ENCODE measurements at places on chromosomes 13 and 19.
A peak's percentile ranks its signal among the peaks of the same experiment; 100 is the strongest.

- no peak for DNase-seq
These were observed 206.3 kb downstream of the FOXO1 start for GRCh38 chr13:40460116-40460515.

DNA sequence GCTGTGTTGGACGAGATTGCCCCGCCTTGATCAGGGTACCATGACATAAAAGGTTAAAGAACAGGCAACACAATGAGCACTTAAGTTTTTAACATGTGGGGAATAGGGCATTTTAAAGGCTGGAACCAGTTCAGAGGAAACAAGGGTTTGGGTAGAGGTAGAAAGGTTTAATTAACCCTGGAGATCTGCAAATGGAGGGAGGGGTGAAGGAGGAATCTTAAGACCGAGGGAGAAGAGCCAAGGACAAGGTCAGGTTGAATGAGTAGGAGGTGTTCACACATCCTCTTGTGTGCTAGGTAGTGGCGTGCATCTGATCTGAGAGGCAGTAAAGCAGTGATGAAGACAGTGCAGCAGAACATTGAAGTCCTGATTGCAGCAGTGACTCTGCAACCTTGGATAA lies 28.5 kb downstream of the SKA3 start:
- no peak for DNase-seq

DNA sequence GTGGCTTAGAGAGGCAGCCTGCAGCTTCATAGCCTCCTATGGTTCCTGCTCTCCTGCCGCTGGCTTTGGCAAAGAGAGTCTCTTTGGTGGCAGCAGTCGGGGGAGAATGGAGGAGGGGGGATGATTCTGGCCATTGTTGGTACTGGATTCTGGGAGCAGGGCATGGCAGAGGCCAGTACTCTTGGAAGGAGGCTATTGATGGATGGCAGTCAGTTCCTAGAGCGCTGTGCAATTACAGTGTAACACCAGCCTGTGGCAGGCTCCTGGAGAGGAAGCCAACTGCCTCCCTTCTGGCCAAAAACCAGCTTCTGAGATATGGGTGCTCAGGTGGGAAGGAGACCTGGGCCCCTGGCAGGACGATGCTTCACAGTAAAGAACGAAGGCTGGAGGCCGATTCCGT lies 47.9 kb upstream of the TMTC4 start:
- no peak for DNase-seq

GRCh38 chr19:47107202-47107952 lies 6.2 kb downstream of the ZC3H4 start:
- DNase-seq: peak; percentile 62

- DNase-seq: no peak
These were observed 98.8 kb downstream of the EPSTI1 start for GRCh38 chr13:42893214-42893671.

- no peak for DNase-seq
These were observed 146.3 kb upstream of the WASF3 start for GRCh38 chr13:26411206-26411605.

DNA sequence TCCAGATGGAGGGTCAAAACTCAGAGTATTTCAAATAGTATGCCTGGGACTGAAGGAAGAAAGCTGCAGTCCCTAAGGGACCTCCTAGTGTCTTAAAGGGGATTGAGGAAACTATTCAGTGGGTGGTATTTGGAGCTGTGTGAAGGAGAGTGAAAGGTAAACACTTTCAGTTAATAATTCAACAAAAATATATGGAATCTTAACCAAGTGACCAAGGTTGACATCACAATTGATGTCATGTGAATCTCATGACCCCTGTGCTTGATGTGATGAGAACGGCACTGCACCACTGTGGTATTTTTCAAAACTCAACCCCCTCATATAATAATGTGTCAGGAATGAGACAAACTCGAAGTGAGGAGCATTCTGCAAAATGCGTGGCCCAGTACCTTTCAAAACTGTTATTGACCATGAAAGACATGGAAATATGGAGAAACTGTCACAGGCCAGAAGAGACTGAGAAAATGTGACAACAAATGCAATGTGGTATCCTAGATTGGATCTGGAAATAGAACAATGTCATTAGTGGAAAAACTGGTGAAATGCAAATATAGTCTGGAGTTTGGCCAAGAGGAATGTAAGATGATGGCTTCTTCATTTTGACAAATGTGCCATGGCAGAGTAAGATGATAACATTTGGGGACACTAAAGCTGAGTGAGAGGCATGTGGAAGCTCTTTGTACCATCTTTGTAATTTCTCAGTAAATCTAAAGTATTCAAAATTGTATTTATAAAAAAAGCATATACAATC lies 553.9 kb downstream of the RFC3 start:
- no peak for DNase-seq

GRCh38 chr19:13051557-13052165 lies 51.0 kb downstream of the LYL1 start:
- DNase-seq: no peak

DNA sequence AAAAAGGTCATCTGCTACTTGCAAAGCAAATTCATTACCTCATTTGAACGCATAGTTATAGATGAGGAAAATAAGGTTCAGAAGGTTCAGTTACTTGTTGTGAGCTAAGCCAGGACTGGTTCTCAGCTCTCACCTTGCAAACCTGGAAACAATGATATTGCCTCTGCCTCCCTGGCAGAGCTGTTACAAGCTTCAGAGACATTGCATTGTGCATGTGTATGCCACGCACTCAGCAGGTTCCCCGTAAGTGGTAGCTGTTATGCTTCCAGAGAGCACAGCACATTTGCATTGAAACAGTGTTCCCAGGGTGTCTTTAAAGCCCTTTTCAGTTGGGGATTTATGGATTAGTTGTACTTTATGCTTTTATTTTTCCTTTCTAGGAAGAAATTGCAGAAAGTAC lies 80.6 kb downstream of the DGKH start:
- DNase-seq: no peak

DNA sequence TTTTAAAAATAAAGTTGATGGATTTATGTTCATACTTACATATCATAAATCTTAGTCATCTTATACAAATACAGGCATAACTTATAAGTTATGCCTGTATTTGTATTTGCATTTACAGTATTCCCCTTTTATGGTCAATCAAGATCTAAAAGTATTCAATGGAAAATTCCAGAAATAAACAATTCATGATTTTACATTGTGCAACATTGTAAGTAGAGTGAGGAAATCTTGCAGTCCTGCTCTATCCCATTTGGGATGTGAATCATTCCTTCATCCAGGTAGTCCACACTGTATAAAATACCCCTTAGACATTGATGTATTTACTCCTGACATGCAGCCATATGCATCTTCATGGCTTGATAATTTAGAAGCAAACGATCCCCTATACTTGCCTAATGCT lies 795.3 kb downstream of the SLITRK1 start:
- no peak for DNase-seq

GRCh38 chr13:91280801-91281200 lies 66.7 kb upstream of the MIR17HG start:
- DNase-seq: no peak

DNA sequence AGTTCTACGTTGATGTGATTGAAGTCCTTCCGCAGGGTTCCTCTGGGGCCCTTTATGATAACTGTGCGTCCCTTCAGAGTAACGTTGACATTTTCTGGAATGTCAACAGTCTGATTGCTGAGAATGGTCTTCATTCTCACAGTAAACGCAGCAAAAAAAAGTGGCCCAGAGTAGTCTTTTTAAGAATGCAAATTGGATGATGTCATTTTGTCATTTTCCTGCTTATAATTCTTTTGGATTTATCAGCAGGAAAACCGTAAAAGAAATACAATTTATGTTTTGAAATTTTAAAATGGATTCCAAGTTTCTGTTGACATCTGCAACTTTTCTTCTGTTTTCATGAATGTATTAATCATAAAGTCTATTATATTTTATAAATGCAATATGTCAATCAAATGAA lies 14.8 kb downstream of the URI1 start:
- DNase-seq: no peak
